A673 (cell line): ENCODE measurements at places on chromosomes 2 and 18. TPM values are rescaled to one million over a fixed set of nuclear protein-coding genes. Genes with fewer than 3 reads are reported as not detected.

DPP10 gene
- not detected in 2 replicates for total RNA-seq

SMYD5 gene
- total RNA-seq: 54.5 and 57.3 TPM in 2 replicates

CDH2 gene
- total RNA-seq: 15.0 and 30.2 TPM in 2 replicates

CD226 gene
- 0.71 and 1.1 TPM in 2 replicates for total RNA-seq

RAPGEF4 gene
- total RNA-seq: 0.26 and 0.96 TPM in 2 replicates

DYNC2LI1 gene
- 14.8 and 21.3 TPM in 2 replicates for total RNA-seq

CYP26B1 gene
- 2.1 and 2.7 TPM in 2 replicates for total RNA-seq

TOGARAM2 gene
- total RNA-seq: 0.31 and 0.75 TPM in 2 replicates

RTP5 gene
- total RNA-seq: 0.20 TPM in 1 of 2 replicates, not detected in the other

PROC gene
- total RNA-seq: 0.37 TPM in 1 of 2 replicates, not detected in the other

CPLX4 gene
- not detected in 2 replicates for total RNA-seq

AKAIN1 gene
- not detected in 2 replicates for total RNA-seq

SLC40A1 gene
- total RNA-seq: 1.5 and 1.9 TPM in 2 replicates

SIX2 gene
- total RNA-seq: not detected in 2 replicates

MAPK4 gene
- 0.62 and 0.63 TPM in 2 replicates for total RNA-seq

GAREM1 gene
- 8.4 and 9.5 TPM in 2 replicates for total RNA-seq

SCYGR8 gene
- total RNA-seq: not detected in 2 replicates

FABP1 gene
- total RNA-seq: not detected in 2 replicates

CEP68 gene
- total RNA-seq: 10.1 and 13.4 TPM in 2 replicates

VWC2L gene
- total RNA-seq: not detected in 2 replicates

KIAA2012 gene
- 0.13 TPM in 1 of 2 replicates, not detected in the other for total RNA-seq

EGR4 gene
- total RNA-seq: 1.9 and 2.0 TPM in 2 replicates

SERPINB4 gene
- not detected in 2 replicates for total RNA-seq

CYP1B1 gene
- 0.92 and 3.0 TPM in 2 replicates for total RNA-seq

DAPL1 gene
- total RNA-seq: 0.80 and 1.4 TPM in 2 replicates

CRYGD gene
- not detected in 2 replicates for total RNA-seq

IL18RAP gene
- total RNA-seq: not detected in 2 replicates

FHL2 gene
- 3.2 and 4.7 TPM in 2 replicates for total RNA-seq

NOL4 gene
- total RNA-seq: 34.4 and 36.7 TPM in 2 replicates

FAM117B gene
- total RNA-seq: 13.3 and 14.2 TPM in 2 replicates

UPP2 gene
- total RNA-seq: not detected in 2 replicates
